ENCODE measurements at places on chromosomes 1 and 21.

DNA sequence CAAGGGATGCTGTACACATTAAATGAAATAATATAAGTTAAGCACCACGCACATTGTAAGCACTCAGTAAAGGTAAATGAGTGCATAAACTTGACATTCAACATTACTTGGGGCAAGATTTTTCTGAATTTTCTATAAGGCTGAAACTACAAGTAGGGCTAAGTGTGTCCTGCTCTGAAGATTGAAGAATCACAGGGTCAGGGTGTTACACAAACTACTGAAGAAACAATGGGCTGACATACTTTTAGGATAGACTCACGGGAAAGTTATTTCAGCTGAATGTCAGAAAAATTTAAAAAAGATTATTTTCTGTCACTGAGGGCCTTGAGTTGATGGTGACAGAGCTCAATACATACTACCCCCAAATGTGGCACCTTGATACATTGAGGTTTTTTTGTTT lies 644.2 kb upstream of the PLXNA2 start:
- DNase-seq = no peak

GRCh38 chr1:205811660-205812059 lies 1.3 kb downstream of the SLC41A1 start:
- no peak for DNase-seq

GRCh38 chr1:218341325-218341724 lies 3.8 kb upstream of the TGFB2 start:
- DNase-seq = no peak

DNA sequence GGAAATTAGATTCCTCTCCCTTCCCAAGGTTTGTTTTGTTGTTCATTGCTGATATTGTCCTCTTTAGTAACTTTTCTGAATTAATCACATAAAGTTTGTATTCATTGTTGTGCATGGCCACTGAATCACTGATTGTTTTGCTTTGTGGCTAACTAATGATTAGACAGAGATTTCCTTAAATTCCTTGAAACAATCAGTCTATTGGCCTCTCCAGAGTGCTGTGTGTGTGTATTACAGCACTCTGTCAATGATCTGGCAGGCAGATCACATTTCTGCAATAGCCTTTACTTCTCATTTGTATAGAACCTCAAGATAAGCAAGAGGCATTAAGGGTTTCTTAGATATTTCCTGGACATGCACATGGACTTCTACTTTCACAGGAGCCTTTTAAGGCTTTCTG lies 78.6 kb downstream of the DUSP10 start:
- DNase-seq = no peak

DNA sequence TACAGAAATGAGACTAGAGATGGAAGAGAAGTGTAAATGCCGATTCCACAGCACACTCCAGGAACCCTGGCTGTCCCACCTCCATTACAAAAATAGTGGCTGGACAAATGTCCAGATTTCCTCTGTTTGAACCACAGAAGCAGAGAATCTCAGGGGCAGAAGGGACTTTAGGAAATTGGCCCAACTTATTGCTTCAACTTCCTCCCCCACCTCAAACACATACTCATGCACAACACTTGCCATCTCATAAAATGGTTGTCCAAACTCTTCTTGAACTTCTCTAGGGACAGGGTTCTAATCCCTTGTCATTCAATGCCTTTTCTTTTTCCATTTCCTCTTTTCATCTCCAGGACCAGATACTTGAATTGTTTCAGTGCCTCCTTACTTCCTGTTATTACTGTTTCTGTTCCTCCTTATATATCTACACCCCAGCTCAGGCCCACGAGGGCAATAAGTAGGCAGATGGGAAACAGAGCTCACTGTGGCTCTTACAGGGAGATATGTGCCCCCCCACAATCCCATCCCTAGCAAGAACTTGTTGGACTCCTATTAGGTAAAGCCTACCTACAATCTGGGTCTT lies 8.5 kb upstream of the B4GALT3 start:
- no peak for DNase-seq

DNA sequence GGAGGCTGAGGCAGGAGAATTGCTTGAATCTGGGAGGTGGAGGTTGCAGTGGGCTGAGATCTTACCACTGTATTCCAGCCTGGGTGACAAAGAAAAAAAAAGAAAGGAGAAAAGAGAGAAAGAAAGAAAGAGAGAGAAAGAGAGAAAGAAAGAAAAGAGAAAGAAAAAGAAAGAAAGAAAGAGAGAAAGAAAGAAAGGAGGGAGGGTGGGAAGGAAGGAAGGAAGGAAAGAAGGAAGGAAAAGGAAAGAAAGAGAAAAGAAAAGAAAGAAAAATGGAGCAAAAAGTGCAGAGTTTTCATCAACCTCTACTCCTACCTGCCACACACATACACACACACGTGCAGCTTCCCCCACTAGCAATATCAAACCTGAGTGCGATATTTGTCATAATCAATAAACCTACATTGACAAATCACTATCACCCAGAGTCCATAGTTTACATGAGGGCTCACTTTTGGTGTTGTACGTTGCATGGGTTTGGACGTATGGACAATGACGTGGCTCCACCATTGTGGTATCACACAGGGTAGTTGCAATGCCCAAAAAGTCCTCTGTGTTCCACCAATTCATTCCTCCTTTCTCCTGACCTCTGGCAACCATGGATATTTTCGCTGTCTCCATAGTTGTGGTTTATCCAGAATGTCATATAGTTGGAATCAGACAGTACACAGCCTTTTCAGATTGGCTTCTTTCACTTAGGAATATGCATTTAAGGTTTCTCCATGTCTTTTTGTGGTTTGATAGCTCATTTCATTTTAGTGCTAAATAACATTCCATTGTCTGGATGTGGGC lies 36.5 kb downstream of the EVA1C start:
- no peak for DNase-seq

DNA sequence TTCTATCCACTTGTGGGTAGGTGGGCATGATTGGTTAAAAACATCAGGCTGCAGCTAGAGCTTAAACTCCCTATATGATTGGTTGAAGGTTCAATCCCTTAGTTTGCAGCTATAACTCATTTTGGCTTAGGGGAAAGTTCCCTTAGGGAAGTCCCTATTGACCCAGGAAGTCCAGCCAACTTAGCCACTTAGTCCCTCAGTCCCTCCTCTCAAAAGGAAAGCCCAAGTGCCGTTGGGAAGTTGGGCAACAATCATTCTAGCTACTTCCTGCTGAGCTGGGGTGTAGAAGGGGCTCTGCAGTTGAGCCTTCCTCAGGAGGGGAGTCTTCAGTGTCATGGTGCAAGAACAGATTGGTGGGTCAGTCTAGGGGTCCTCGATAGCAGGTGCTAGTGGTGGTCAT lies 12.2 kb downstream of the MSTO1 start:
- DNase-seq = no peak

- no peak for DNase-seq
Observed at GRCh38 chr1:170790175-170790574, 126.2 kb downstream of the PRRX1 start.

- no peak for DNase-seq
Observed at GRCh38 chr1:151984313-151984956, 9.2 kb downstream of the S100A10 start.
